ENCODE measurements at places on chromosomes 3 and 15.

GRCh38 chr3:150447631-150448465, 39.8 kb downstream of the TSC22D2 start:
- no peak for DNase-seq

GRCh38 chr15:71999807-72000206, 118.1 kb downstream of the MYO9A start:
- DNase-seq = no peak

DNA sequence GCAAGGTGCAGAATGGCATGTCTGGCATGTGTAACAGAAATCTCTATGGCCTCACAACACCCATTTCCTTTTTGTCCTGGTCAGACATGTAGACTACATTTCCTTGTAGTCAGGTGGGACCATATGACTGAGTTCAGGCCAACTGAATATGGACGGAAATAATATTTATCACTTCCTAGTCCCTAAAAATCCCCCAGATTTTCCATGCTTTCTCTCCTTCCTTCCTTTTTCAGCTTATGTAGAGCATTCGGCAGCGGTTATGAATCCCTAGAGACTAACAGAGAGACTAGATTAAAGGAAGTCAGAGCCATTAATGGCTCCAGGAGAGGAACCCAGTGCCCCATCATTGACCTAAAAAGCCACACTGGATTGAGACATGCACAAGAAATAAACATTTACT, 35.8 kb downstream of the SLC9A9 start:
- DNase-seq = no peak

- DNase-seq = no peak
Measured at GRCh38 chr3:127171320-127171719, 21.6 kb upstream of the PRR23E start.

DNA sequence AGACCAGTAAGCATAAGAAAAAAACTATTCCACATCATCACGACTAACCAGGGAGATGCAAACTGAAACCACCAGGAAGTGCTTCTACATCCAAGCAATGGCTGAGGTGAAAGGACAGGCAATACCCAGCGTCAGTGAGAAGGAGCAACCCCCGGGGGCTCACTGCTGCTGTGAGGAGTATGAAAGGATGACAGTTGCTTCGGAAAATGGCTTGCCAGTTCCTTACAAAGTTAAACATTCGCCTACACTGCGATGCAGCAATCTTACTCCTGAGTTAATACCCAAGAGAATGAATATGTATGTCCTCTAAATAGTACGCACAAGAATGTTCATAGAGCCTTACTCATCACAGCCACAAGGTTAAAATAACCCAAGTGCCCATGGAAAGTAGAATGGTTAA, 13.3 kb upstream of the PLXNA1 start:
- no peak for DNase-seq

All from spinal cord (tissue), 10 donors.